ENCODE measurements at places on chromosomes 1 and 21.

DNA sequence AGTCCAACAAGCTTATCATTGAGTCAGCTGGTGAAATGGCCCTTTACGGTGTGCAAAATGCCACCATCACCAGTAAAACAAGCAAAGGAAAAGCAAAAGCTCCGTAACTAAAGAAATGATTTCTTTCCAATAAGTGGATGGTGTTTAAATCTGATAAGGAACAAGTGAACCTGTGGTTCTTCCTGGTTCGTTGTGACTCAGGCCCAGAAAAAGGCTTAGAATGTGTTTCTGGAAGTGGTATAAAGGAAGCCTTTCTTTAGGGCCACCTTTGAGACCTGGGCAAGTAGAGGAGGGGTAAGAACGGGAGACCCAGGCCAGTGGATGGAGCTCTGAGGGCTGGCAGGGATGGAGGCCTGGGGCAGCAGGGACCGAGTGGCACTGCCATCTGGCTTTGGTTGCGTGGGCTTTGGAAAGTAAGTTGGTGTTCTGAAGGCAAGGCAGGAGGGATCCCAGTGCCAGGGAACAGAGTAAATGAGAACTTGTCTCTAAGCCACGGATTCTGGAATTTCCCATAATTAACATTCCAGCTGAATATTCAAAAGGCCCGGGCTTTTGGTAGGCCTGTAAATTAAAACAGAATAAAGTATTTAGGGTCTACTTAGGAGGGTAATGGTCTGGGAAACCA lies 87.9 kb upstream of the LMO4 start:
- no peak for DNase-seq

DNA sequence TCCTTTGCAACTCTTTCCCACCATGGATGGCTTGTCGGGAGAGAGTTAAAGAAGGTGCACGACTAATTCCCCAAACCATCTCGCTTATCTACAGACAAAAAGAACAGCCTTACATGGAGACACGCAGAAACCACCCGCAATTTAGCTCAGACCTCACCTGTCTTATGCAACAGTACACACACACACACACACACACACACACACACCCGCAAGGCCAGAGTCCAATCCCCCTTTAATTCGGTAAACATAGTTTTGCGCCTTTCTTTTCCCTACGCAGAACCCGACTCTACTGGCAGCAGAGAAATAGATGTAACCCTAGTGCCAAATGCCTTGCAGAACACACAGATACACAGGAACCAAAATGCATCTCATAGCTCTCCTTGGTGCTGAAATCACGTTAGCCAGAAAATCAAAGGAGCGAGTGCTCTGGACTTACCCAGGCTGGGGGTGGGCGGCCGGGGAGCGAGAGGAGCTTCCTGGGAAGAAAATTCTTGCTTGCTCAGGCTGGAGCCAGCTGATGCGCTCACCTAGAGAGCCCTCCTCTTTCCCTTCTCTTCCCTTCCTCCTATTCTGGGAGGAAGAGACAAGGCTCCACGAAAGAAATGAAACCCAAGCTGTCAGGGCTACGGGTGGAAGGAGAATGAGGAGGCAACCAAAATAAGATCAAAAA lies 470 bp downstream of the TNR start:
- DNase-seq: no peak

DNA sequence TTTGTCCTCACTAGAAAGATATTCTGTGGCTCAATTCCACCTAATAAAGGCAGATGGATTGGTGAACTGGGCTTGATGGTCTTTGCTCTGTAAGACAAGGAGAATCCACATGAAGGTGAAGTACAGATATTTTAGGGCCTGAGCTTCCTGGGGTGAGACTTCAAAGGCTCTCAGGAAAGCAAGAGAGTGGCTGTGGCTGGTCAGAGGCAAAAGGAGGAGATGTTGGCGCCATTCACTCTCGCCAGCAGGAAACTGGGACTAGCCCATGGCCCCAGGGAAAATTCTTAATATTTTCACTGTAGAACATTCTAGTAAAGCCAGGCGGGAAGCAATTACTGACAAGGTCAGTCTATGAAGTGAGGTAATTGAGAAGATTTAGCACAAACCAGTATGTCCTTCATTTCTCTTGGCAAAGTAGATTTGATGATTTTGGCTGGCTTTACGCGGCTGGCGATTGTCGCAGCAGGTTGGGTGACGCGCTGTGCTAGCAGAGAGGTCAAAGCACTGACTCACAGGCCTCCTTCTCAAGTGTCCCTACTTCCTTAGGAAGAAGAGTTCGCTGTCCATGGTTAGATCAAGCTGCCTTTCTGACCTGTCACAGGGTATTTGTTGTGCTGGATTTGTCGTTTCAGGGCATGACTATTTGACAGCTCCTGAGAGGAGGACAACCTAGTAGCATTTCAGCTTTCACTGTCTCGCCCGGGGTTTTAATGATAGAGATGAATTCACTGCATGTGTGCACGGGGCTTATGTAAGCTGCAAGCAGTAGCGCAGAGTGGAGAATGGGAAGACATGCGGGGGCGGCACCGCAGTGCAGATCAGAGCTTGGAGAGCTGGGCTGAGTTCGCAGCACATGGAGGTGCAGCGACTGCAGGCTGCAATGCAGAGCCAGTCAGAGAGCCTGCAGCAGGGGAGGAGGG lies 32.7 kb downstream of the XCL1 start:
- no peak for DNase-seq

DNA sequence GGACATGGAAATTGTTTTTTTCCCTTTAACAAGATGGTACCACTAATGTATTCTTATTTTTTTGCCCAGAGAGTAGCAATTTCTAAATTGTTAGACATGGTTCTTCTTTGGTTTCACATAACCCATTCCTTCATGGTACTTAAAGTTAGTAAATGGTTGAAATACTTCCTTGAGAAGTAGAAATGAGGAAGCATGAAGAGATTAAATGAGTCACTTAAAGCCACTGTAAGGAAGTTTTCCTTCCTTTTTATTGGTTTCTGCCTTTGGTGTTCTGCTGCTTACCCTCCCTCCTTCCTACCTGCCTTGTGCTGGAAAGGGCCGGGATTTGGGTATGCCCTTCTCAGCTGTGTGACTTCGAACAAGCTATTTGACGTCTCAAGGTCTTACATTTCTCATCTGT lies 101.0 kb downstream of the KIF26B start:
- no peak for DNase-seq

GRCh38 chr1:19154876-19155275 lies 55.2 kb downstream of the UBR4 start:
- DNase-seq: no peak

DNA sequence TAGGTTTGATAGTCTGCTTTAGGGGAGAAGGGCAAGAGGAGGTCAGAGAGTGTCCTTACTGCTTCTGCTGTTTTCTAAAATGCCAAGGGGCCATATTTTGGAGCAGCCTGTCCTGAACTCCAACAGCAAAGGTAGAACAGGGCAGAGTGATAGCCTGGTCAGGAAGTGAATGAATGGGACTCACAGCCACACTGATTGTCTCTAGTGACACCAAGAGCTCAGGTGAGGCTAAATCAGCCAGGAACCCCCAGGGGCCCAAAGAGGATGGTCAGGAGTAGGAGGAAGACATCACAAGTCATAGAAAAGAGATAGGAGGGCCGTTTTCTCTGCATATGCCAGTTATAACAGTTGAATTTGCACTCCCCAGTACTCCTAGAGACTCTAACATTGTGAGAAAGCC lies 97.4 kb upstream of the DUSP10 start:
- DNase-seq: no peak

DNA sequence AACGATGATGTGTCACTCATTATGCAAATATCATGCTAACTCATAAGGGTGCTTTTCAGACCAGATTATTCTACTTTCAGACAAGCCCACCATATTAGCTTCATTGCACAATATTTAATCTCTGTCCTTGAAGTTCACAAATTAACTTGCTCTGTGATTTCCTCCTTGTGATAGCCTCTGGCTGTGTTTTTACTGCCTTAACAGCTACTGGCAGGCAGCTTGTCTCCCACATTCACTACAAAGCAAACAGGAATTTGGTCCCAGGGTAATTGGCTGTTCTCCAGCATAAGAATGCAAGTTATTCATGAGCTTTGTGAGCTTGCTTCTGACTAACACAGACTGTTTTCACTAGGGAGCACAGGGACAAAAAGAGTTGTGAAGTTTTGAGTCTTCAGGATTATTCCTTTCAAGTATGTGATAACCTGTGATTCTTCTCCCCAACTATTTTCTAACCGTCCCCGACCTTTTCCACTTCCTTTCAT lies 87.9 kb upstream of the HMCN1 start:
- no peak for DNase-seq

DNA sequence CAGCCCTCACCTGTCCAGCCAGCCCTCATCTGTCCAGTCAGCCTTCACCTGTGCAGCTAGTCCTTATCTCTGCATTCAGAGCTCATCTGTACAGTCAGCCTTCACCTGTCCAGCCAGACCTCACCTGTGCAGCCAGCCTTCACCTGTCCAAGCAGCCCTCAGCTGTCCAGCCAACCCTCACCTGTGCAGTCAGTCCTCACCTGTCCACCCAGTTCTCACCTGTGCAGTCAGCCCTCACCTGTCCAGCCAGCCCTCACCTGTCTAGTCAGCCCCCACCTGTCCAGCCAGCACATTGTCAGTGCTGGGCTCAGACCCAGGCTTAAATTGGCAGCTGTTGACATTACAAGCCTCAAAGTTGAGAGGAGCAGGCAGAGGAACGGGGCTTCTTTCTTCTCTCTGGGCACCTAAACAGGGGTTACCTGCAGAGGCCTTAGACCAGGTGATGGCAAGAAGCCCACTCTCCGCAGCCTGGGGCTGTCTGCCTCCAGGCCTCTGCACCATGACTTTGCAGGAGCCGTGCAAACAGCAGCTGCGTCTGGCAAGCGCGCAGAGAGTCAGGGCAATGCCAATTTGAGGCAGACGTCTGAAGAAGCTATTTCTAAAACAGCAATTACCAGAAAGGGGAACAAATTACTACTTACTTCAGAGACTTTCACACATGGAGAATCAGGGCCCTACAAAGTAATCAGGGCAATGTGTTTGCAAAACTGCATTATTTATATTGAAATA lies 506.1 kb downstream of the NPHP4 start:
- no peak for DNase-seq

- DNase-seq: no peak
Observed at GRCh38 chr21:41111681-41112080, 56.3 kb upstream of the BACE2 start.

- no peak for DNase-seq
Observed at GRCh38 chr1:184811439-184812111, 56.9 kb upstream of the EDEM3 start.
